HS-5 (cell line): ENCODE measurements at places on chromosomes 11 and 22.

GRCh38 chr11:46675949-46676348, 24.5 kb downstream of the ARHGAP1 start:
- no peak for DNase-seq

GRCh38 chr11:74822170-74822569, 73.5 kb downstream of the RNF169 start:
- no peak for DNase-seq

DNA sequence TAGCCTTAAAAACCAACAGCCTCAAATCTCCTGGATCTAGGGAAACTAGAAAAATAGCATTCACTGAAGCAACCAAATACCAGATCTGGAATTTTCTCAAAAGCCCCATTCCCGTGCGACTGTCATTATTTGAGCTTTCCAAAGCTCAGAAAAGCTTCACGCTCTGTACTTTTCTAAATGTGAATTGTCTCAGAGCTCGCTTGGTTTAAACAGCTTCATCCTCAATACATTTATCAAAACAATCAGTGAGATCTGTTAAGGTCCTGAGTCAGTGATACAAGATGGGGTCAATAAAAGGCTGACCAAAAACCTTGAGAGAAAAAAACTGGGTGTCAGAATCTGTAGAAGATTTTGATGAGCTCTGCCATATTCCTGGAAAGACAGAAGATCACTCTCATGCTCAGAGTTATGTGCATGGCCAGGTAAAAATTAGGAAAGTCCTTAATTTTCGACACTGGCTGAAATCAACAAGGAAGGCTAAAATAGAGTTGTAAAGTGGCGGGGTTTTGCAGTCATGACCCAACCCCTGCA, 60.2 kb upstream of the VPREB1 start:
- DNase-seq, result no peak

GRCh38 chr11:59616396-59616982, 915 bp upstream of the OSBP start:
- no peak for DNase-seq

DNA sequence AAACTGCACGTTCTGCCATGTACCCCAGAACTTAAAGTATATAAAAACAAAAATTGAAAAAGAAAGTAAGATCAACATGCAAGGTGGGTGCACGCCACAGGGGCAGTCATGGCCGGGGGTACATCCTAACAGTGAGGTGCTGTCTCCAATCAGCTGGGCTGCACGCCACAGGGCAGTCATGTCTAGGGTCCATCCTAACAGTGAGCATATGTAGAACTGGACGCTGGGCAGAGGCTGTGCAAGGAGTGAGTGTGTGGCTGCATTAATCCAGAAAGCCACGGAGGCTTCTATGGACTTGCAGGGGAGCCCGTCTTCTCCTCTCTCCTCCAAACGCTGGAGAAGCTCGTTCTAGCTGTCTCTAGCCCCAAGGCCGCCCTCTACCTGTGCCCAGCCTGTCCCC, 1105.0 kb downstream of the BRD1 start:
- DNase-seq, result no peak
